ENCODE measurements at places on chromosomes 12 and 14. TPM values are rescaled to one million over a fixed set of nuclear protein-coding genes. Genes with fewer than 3 reads are reported as not detected.
A peak's percentile ranks its signal among the peaks of the same experiment; 100 is the strongest.

GRCh38 chr12:77299910-77300669, 234.7 kb upstream of the E2F7 start:
- DNase-seq, result no peak

GRCh38 chr14:89215531-89215930, 201.5 kb downstream of the FOXN3 start:
- no peak for DNase-seq

DNA sequence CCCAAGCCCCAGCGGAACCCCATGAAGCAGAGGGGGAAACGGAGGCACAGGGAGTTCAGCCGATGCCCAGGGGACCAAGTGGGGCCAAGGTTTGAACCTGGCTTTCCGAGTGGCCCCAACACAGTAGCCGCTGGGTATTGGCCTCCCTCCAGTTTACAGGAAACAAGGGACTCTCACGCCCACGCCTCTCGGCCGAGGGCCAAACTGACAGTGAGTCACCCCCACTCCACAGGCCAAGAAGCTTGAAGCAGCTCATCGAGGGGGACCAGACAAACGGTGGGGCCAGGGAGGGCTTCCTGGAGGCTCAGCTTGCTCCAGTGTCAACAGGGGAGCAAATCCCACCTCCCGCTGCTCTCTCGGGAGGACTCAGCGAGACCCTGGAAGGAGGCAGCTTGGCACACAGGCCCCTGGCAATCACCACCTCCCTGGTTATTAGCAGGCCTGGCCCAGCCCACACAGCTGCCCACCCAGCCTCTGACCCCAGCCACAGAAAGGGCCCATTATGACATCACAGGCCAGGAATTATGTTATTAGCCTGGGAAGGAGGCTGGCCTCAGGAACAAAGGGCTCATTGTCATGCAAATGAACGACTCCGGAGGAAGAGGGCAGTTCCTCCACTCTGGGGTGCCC, 54.6 kb downstream of the NCOR2 start:
- DNase-seq, result peak; percentile 90

DNA sequence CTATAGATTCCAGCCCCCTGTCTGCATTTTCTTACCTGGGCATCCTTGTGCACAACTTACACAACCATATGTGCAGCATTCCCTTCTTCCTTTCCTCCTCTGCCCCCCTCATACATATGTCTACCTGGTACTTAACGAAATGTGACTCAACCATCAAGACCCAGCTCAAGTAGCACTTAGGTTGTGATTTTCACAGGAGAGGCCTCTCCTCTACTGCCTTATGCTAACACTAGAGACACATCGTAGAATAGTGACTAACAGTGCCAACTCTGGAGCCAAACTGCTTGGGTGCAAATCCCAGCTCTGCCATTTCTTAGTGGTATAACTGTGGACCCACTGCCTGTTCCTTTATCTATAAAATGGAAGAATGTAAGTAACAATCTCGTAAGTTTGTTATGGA, 24.1 kb upstream of the PLEKHA5 start:
- DNase-seq, result no peak

GRCh38 chr14:90281261-90281660, 24.9 kb downstream of the PSMC1 start:
- no peak for DNase-seq

- no peak for DNase-seq
Observed at GRCh38 chr12:40016980-40017379, 88.9 kb downstream of the SLC2A13 start.

RNASE3 gene
- total RNA-seq, result 0.38 TPM

RAPGEF3 gene
- total RNA-seq, result 15.9 TPM

All from heart left ventricle (tissue), 16 donors.